SJSA1 (cell line): ENCODE measurements at places on chromosomes 2 and 18. TPM values are rescaled to one million over a fixed set of nuclear protein-coding genes. Genes with fewer than 3 reads are reported as not detected.
A peak's percentile ranks its signal among the peaks of the same experiment; 100 is the strongest.

Gene ADD2
- total RNA-seq: not detected in 2 replicates

Gene GPR39
- 2.1 and 2.6 TPM in 2 replicates for total RNA-seq

Gene ACTR1B
- total RNA-seq: 22.1 and 28.3 TPM in 2 replicates

Gene POTEI
- total RNA-seq: not detected in 2 replicates

GRCh38 chr2:100834221-100834620, 14.3 kb downstream of the NPAS2 start:
- H3K27ac ChIP-seq: no peak overlapping the region
- H3K27me3 ChIP-seq: no peaks in the 10 kb centered on the region
- H3K4me1 ChIP-seq: peaks cover 19% of the 10 kb centered on the region
- H3K36me3 ChIP-seq: no peaks in the 10 kb centered on the region

DNA sequence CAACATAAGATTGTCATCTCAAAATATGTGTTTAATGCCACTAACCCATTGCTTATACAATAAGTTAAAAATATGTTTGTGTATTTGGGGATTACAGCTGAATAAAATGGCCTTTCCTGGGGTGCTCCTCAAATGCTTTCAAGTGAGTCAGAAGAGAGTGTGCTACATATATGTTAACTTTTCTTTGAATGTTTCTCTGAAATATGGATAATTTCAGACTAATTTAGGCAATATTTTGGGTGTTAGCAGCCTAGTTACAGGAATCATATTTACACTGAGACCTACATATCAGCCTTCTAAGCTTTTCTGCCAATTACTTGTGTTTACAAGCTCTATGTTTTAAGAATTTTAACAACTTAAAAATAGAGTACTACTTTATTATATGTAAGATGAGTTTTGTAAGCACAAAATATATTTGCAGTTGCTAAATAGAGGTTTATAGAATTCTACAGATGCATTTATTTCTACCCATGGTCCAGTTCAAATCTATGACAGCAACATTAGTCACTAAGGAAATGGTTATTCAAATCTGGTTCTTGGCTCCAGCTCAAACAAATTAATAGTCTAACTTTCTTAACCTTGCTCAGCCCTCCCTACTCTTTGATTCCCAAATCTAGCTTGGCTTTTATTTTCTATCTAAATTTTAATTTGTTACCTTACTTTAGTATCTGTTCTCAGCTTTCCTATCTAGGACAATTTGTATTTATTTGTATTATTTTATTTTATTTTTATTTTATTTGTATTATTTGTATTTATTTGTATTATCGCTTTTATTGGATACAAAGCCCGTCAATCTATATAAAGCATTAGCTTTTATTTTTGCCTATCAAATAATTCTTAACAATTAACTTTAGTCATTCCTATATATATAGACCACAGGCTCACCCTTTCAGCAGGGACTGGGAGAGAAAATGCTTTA, 48.9 kb downstream of the FSIP2 start:
- no peak overlapping the region for H3K27ac ChIP-seq
- no peaks in the 10 kb centered on the region; the same call in 1 of the 2 replicates for H3K36me3 ChIP-seq
- H3K4me3 ChIP-seq: no peak overlapping the region
- no peak for DNase-seq
- no peaks in the 10 kb centered on the region for H3K4me1 ChIP-seq
- no peaks in the 10 kb centered on the region; the same call in 1 of the 2 replicates for H3K27me3 ChIP-seq

DNA sequence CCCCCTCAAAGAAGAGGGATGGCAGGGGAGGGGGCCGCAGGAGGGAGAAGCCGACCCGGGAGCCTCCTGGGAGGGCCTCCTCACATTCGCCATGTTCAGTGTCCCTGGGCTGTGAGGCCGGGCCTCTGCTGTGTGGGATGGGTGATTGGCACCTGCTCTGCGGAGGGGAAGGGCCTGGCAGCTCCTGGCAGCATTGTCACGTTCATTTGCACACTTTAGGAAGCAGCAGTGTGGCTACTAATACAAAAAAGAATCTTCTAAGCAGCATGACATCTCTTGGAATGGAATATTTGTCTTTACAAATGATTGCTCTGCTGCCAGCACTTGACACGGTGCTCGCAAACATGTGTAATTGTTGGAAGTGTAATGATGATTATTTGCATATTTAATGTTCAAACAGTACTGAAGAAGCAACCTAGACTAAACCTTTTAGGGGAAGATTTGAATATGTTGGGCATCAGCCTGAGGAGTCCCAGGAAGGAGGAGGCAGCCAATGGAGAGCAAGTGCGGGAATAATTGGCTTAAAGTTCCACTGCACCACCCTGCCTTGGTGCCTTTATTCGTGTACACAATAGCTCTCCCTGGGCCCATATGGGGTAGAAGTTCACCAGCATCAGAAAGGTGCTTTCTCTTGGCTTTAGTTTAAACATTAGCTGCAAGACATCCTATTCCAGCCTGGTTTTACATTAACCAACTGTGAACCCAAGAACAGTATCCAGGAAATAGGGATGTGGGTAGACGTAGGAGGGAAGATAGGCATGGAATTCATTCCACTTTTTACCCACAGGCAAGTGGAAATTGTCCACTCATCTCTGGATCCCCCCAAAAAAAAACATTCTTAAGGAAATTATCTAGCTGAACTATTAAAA, 404.9 kb downstream of the TMEM182 start:
- H3K27ac ChIP-seq: no peak overlapping the region
- H3K36me3 ChIP-seq: no peaks in the 10 kb centered on the region
- DNase-seq: no peak
- H3K4me1 ChIP-seq: no peaks in the 10 kb centered on the region
- H3K4me3 ChIP-seq: no peak overlapping the region
- H3K27me3 ChIP-seq: no peaks in the 10 kb centered on the region

- H3K4me1 ChIP-seq: no peaks in the 10 kb centered on the region
- no peak overlapping the region for H3K27ac ChIP-seq
- no peak for DNase-seq
- no peaks in the 10 kb centered on the region for H3K27me3 ChIP-seq
Measured at GRCh38 chr2:39381653-39382052, 55.4 kb downstream of the MAP4K3 start.

- DNase-seq: no peak
- no peak overlapping the region for H3K27ac ChIP-seq
Measured at GRCh38 chr2:221653182-221653581, 81.1 kb upstream of the EPHA4 start.

- no peak for DNase-seq
- no peaks in the 10 kb centered on the region for H3K36me3 ChIP-seq
- no peak overlapping the region for H3K27ac ChIP-seq
- H3K4me3 ChIP-seq: no peak overlapping the region
- peaks cover 10% of the 10 kb centered on the region for H3K4me1 ChIP-seq
Measured at GRCh38 chr2:152093464-152093863, 5.4 kb downstream of the CACNB4 start.

DNA sequence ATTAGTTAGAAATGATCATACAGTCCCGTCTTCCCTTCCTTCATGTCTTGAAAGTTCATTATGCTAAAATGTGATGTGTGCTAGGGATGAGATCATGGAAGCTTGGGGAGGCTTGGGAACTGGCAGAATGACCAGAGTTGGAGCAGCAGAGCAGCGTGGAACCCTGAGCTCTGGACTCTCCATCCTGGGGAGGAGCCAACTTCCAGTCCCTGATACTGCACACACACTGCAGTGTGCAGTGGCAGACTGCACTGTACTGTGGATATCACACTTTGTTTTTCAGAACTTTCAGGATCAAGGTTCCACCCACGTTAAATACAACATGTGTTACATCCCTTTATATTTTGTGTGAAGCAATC, 27.3 kb upstream of the GREB1 start:
- DNase-seq: no peak
- no peak overlapping the region for H3K4me3 ChIP-seq
- H3K27me3 ChIP-seq: 0 out of 2 replicates have a peak, but pooled peaks cover 4% of the 10 kb centered on the region

GRCh38 chr18:59861963-59862819, 37.6 kb upstream of the PMAIP1 start:
- no peaks in the 10 kb centered on the region for H3K4me1 ChIP-seq
- DNase-seq: no peak
- no peaks in the 10 kb centered on the region for H3K27me3 ChIP-seq
- no peak overlapping the region for H3K27ac ChIP-seq
- no peaks in the 10 kb centered on the region for H3K36me3 ChIP-seq
- no peak overlapping the region for H3K4me3 ChIP-seq

DNA sequence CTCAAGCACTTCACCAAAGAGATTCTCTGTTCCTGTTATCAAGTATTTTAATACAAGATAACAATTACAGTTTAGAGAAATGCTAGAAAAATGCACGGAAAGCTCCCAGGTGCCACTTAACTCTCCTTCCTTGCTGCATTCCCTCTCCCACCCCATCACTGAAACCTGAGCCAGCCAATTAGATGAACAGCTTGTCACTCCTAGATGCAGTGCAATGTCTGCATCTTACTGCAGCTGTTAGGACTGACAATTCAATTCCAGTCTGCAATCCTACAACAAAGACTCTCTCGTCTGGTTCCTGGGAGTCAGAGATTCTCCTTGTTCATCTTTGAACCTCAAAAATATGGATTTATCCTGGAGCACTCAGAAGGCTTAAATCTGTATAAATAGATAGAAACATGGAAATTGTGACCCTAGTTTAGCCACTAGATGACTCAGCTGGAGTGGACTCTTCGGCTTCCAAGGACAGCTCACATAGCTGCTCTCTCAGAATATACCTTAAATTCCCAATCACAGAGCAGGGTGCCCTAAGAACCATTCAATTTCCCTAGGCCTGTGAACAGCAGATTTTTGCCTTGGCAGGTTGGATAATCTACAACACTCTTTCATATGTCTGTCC, 311.1 kb downstream of the NRXN1 start:
- no peak overlapping the region for H3K4me3 ChIP-seq
- no peaks in the 10 kb centered on the region for H3K36me3 ChIP-seq
- DNase-seq: no peak

DNA sequence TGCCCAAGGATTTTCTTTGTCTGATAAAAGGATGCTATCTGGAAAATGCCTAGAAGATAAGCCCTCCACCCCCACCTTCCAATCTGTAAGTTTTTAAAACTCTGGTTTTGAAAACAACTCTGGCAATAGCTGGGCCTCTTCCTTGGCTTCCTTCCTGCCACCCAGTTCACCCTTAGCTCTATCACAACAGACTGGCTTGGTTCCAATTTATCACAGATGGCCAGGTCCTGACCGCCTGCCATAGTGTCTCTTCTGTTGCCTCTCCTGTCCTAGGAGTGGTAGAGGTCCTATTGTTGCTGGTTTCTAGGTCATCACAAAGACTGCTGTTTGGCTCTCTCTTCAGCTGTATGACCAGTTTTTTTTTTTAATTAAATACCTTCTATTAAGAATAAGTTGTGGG, 1727.9 kb upstream of the SLC39A10 start:
- H3K4me1 ChIP-seq: no peaks in the 10 kb centered on the region
- DNase-seq: no peak
- H3K27ac ChIP-seq: no peak overlapping the region
- no peaks in the 10 kb centered on the region for H3K27me3 ChIP-seq

DNA sequence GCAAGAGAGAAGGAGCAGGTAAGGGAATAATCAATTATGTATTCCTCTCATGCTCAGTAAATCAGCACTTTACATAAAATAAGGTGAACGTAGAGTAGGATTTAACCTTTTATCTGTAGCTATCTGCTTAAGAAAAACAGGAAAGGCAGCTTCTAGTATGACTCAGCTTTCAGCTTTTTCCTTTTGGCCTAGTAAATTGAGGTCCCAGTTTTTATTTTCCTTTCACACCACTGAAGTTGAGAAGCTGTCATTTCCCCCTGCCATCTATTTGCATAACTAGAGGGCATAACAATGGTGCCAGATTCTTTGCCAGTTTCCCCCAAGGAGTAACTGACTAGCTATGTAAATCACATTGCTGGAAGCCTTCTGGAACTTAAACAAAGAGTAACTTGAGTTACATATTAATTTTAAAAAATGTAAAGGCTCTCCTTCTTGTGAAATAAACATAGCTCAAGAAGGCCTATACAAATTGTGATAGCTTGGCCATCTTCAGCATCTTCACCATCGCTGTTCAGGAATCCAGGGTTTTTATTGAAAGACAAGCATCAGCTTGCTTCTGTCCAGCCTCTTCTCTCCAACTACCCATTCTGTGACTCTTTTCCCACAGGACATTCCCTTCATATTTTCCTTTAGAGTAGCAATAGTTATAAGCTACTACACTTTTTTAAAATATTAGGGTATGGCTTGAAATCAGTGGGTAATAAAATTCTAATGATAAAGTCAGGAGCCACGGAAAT, 97.0 kb downstream of the KYNU start:
- DNase-seq: no peak
- no peak overlapping the region for H3K4me3 ChIP-seq

GRCh38 chr2:228768818-228769217, 502.3 kb downstream of the PID1 start:
- DNase-seq: no peak
- no peaks in the 10 kb centered on the region for H3K4me1 ChIP-seq
- H3K36me3 ChIP-seq: no peaks in the 10 kb centered on the region
- H3K4me3 ChIP-seq: no peak overlapping the region
- H3K27ac ChIP-seq: no peak overlapping the region
- H3K27me3 ChIP-seq: no peaks in the 10 kb centered on the region

DNA sequence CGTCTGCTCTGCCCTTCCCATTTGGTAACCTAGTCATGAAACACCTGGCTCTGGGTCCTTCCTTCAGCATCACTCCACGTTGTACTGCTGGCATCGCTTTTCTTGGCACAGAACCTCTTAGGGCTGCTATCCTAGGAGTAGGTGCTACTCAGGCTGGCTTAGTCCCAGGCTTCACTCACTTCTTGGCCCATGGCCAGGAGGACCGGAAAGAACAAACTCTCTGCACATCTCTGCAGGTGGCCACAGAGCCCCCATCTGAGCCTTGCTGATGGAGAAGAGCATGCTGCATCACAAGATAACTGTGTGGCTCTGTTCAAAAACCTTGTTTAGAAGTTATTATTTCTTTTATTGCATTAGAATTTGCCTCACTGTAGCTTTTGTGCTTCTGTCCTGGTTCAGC, 447.2 kb upstream of the TNP1 start:
- no peaks in the 10 kb centered on the region for H3K36me3 ChIP-seq
- H3K27ac ChIP-seq: no peak overlapping the region
- H3K27me3 ChIP-seq: no peaks in the 10 kb centered on the region
- no peaks in the 10 kb centered on the region for H3K4me1 ChIP-seq
- DNase-seq: no peak

DNA sequence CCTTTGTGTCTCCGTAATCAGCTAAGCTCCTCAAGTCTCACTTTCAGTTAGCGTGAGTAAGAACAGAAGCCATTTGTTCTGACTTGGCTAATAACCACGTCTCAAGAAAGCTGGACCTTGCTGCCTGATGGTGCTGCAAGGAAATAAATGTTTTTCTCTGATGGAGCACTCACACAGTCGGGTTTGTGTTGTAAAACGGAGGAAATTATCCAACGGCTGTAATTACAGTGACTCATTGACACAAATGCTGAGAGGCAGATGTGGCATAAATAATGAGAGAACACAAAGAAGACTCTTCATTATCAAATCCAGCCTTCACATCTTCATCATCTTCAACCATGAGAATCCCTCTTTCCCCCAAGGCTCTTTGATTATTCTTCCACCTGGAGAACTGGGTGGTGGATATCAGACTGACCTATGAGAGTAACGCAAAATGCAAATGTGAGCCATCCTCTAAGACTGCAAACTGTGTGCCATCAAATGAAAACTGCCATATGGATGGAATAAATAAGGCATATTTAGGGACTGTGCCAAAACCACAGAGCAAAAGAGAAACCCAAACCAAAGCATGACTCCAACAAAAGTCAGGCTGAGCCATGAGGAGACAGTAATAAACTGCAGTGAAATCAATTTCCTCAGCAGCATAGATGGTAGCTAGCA, 252.6 kb downstream of the RND3 start:
- no peak for DNase-seq

- no peaks in the 10 kb centered on the region for H3K27me3 ChIP-seq
- peak overlapping the region; percentile 97 for H3K27ac ChIP-seq
- peaks cover 79% of the 10 kb centered on the region for H3K4me1 ChIP-seq
- no peaks in the 10 kb centered on the region for H3K36me3 ChIP-seq
- H3K4me3 ChIP-seq: no peak overlapping the region
Measured at GRCh38 chr2:109336296-109336695, 207.3 kb downstream of the SH3RF3 start.
